HFFc6 (cell line): ENCODE measurements at places on chromosomes 4 and X.
A peak's percentile ranks its signal among the peaks of the same experiment; 100 is the strongest.

GRCh38 chrX:100409610-100410590 lies at the start of gene PCDH19:
TSS of gene PCDH19 (minus strand) at chrX:100410273. CDS start at chrX:100408597, 1,676 bp downstream.
- H3K36me3 ChIP-seq: no peaks in the 10 kb centered on the region
- H3K27ac ChIP-seq: no peak within 1 kb of the TSS
- H3K4me3 ChIP-seq: peak within 1 kb of the TSS; percentile 86
- H3K27me3 ChIP-seq: peaks cover 18% of the 10 kb centered on the region
- no peak for DNase-seq

GRCh38 chrX:40094900-40095582 lies 2.7 kb downstream of the BCOR start:
- peak overlapping the region; percentile 92 for H3K4me3 ChIP-seq
- DNase-seq: no peak
- peaks cover 31% of the 10 kb centered on the region for H3K4me1 ChIP-seq
- H3K36me3 ChIP-seq: no peaks in the 10 kb centered on the region

DNA sequence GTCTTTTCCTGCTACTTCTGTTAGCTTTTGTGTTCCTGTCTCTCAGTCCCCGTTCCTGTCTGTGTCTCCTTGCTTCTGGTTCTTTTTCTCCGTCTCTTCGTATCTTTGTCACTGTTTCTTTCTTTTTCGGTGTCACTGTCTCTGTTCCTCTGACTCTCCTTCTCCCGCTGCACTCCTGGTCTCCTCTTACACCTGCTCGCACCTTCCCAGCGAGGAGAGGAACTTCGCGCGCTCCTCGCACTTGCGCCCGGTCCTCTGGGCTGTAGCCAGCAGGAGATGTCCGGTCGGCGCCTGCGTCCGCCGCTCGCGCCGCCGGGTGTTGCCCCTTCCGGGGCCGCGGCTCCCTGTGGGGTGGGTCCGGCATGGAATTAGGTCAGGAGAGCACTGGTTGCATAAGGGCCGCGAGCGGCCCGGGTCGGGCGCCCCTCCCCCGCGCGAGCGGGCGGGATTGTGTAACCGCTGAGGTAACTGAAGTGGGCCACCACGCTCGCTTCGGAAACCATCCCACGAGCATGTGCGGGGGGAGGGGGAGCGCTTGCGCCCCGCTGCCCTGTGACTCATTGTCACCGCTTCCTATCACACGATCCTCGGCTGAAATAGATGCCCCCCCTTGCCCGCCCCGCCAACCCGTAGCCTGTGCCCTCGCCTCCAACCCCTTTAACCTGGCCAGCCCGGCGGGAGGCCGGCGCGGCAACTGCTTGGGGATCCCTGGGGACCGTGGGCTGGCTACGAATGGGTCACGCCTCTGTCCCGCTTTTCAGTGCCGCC lies 1.6 kb downstream of the LONRF3 start:
- no peak for DNase-seq
- peaks cover 28% of the 10 kb centered on the region for H3K27me3 ChIP-seq
- peak overlapping the region; percentile 84 for H3K4me3 ChIP-seq
- H3K27ac ChIP-seq: no peak overlapping the region

GRCh38 chr4:94870146-94870545 lies 112.4 kb downstream of the BMPR1B start:
- no peaks in the 10 kb centered on the region; the same call in 1 of the 2 replicates for H3K27me3 ChIP-seq
- H3K4me1 ChIP-seq: no peaks in the 10 kb centered on the region
- no peak overlapping the region for H3K4me3 ChIP-seq
- H3K36me3 ChIP-seq: no peaks in the 10 kb centered on the region
- H3K27ac ChIP-seq: no peak overlapping the region

DNA sequence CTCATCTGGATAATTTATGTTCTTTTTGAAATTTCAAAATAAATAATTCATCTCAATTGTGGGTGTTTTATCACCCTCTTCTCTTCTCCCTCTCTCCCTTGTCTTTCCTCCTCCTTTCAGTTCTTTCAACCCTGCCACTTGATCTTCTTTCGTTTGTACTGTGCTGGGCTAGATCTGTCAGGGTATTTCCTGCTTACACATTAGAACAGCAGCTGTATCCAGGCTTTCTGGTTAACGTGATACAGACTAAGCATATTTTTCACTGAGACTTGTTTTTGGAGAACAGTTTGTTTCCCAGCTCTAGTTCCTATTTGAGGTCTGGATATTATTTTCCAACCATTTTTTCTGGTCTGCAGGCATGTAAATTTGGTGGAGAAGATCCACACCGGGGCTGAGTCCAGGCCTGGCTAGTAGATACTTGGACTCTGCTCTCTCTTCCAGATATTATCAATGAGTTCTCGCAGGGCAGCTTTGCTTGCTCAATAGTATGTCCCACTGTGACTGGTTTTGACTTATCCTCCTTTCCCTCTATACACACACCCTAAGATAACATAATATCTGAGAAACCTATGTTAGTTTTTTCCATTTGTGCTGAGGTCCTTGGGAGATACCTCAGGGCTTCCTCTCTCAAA lies 1310.7 kb upstream of the TENM3 start:
- no peaks in the 10 kb centered on the region; the same call in 1 of the 2 replicates for H3K27me3 ChIP-seq
- no peak overlapping the region for H3K27ac ChIP-seq
- no peaks in the 10 kb centered on the region; the same call in 1 of the 2 replicates for H3K36me3 ChIP-seq
- no peaks in the 10 kb centered on the region for H3K4me1 ChIP-seq

- peaks cover 8% of the 10 kb centered on the region for H3K4me1 ChIP-seq
- DNase-seq: no peak
Observed at GRCh38 chrX:97155816-97156215, 272.1 kb downstream of the RPA4 start.

DNA sequence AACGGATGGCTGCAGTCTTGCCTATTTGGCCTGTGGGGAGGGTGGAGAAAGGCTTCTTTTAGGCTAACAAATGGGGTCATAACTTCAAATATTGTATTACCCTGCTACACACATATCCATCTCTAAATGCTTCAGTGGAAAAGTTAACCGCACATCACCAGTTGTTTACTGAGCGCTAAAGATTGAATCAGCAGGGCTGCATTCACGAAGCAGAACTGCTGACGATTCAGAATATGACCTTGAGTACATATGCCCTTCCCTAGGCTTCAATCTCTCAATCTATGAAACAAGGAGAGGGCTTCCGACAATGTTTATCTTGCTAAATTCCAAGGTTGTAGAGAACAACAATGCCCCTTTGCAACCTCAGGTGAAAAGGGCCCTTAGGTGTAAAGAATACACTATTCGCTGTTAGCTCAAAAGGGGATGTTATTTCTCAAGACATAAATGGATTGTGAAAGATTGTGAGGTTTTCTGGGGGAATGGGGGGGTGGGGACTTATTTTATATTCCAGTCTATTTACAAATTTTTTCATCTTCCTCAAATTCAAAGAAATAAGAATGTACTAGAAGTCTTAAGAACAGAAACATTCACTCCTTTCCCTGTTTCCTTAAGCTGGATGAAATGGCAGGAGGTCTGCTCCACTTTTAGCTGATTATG lies 2.6 kb upstream of the ATP6AP2 start:
- no peak overlapping the region for H3K4me3 ChIP-seq
- no peak overlapping the region for H3K27ac ChIP-seq
- peaks cover 24% of the 10 kb centered on the region for H3K4me1 ChIP-seq

DNA sequence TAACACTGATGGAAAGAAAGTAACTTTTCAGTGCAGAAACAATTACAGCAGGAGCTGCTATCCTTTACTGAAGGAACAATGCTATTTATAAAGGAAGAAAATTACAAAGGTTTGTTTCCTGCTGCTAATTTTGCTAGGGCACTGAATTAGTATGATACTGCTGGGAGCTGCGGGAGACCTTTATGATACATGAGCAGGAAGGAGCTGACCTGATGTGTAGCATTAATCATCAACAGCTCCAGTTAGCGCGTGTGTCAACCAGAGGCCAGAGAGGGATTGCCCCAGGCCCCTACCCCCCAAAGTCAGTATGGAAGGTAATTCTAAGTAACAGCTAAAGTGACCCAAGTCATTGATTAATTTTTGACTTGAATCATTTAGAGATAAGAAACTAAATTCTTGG lies 728.9 kb downstream of the PCDH18 start:
- no peak overlapping the region for H3K27ac ChIP-seq
- no peak overlapping the region for H3K4me3 ChIP-seq
- H3K36me3 ChIP-seq: no peaks in the 10 kb centered on the region

DNA sequence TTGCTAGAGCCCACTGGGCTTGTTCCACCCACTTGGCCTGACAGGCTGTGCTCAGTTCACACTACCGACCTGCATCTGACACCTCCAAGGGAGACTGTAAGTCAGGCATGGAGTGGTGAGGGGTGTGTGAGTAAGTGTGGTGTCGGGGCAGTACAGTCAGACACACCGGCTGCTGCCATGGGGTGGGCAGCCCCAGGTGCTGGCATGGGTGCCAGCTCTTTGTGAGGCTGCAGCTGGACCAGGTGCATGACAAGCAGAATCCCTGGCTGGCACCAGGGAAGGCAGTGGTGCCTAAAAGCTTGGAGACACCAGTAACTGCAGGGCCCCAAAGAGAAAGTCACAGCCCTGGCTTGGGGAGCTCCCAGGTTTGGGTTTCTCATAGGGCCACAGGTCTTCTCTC lies 665.0 kb downstream of the SH3BGRL start:
- no peaks in the 10 kb centered on the region for H3K36me3 ChIP-seq
- DNase-seq: no peak
- H3K4me1 ChIP-seq: no peaks in the 10 kb centered on the region
- no peak overlapping the region for H3K27ac ChIP-seq
- no peak overlapping the region for H3K4me3 ChIP-seq

- no peaks in the 10 kb centered on the region for H3K36me3 ChIP-seq
- no peaks in the 10 kb centered on the region for H3K4me1 ChIP-seq
- H3K27me3 ChIP-seq: no peaks in the 10 kb centered on the region
Observed at GRCh38 chr4:164134388-164134787, 619.5 kb upstream of the SMIM31 start.

GRCh38 chr4:173367946-173368345 lies 2.8 kb upstream of the SAP30 start:
- H3K36me3 ChIP-seq: no peaks in the 10 kb centered on the region
- DNase-seq: peak; percentile 7
- peaks cover 1% of the 10 kb centered on the region for H3K27me3 ChIP-seq

- peaks cover 15% of the 10 kb centered on the region; the same call in 1 of the 2 replicates for H3K27me3 ChIP-seq
- no peak overlapping the region for H3K4me3 ChIP-seq
- no peak overlapping the region; the same call in 1 of the 2 replicates for H3K27ac ChIP-seq
- H3K4me1 ChIP-seq: peaks cover 13% of the 10 kb centered on the region; the same call in 1 of the 2 replicates
- no peaks in the 10 kb centered on the region for H3K36me3 ChIP-seq
Observed at GRCh38 chr4:168744021-168744420, 247.2 kb downstream of the PALLD start.
